ENCODE measurements at places on chromosomes 1 and 21. TPM values are rescaled to one million over a fixed set of nuclear protein-coding genes. Genes with fewer than 3 reads are reported as not detected.

DNA sequence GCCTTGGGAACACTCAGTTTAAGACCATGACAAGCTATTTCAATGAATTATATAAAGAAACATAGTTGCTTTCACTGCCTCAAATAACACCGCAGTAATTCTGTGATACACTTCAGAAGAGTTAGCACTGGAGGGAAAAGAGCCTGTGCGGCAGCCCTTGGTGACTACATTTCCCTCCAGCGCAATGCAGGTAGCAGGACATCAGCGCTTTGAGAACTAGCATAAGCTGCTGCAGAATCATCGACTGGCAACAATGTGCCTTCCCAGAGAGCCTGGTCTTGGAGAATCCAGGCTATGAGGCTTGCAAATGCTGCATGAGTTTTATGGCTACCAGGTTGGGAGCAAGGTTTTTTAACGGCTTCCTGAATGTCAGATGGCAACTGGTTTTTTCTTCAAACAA, 7.5 kb downstream of the NRIP1 start:
- DNase-seq: no peak

- no peak for DNase-seq
Observed at GRCh38 chr1:7515175-7515574, 255.9 kb upstream of the VAMP3 start.

GRCh38 chr1:53359225-53359933, 31.5 kb upstream of the LRP8 start:
- no peak for DNase-seq

TGFB2 gene
- total RNA-seq: 19.6 TPM

DNA sequence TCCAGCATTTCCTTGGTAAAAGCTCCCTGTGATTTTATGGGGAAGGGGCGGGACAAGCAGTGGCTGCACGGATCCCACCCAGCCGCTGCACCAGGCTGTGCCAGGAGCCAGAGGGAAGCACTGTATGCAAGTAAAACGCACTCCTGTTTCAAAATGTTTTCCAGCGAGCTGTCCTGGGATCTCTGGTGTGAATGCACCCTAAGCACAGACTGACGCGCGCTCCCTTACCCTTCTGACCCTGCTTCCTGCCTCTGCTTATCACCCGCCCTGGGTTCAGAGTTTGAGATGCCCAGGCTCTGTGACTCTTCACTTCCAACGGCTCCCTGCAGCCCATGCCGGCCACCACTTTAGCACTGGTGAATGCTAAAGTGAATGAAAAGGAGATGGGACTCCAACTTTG, 131.2 kb downstream of the RHOU start:
- DNase-seq: no peak

NR1I3 gene
- not detected for total RNA-seq

MYOG gene
- under 0.01 TPM for total RNA-seq

AGT gene
- total RNA-seq: 4.1 TPM

- DNase-seq: peak; percentile 60
Observed at GRCh38 chr1:233614173-233614742, 352 bp downstream of the KCNK1 start.

C1orf87 gene
- not detected for total RNA-seq

DNA sequence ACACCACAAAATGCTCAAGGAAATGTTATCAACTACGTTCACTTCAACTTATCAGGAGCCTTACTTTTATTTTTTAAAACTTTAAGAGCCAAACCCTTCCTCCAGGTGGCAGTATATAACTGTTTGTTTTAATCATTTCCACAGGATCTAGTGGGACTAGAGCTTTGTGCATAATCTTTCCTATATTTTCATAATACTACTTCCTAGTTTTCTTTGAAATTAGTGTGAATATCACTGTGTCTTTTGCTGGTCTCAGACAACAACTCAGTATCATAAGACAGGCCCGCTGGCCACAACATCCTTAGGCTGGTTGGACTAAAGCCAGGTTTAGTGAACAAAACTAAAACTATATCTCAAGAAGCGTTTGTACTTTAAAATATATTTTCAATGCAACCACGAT, 145.5 kb downstream of the TIAM1 start:
- no peak for DNase-seq

- no peak for DNase-seq
Observed at GRCh38 chr1:87333692-87334347, 5.1 kb downstream of the LMO4 start.

GRCh38 chr1:20936216-20936615, 149.1 kb upstream of the HP1BP3 start:
- no peak for DNase-seq

DNA sequence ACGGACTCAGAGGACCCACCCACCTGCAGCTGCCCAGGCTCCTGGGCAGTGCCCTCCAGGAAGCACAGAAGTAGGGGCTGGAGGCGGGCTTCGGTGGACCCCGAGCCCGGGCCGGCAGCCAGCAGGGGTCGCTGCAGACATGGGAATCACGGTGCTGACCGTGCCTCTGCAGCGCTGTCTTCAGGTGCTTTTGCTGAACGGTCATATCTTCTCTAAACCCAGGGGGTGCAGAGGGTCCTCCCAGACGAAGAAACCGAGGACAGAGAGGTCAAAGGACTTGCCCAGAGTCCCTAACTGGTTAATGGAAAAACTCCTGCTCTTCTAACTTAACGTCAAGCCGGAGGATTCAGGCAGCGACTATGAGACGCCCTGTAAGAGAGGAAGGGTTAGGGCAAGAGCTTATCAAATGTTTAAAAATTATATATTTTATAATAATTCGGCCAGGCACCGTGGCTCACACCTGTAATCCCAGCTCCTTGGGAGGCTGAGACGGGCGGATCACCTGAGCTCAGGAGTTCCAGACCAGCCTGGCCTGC, 21.5 kb upstream of the LEFTY2 start:
- no peak for DNase-seq

ADGRL4 gene
- 1.2 TPM for total RNA-seq

DNA sequence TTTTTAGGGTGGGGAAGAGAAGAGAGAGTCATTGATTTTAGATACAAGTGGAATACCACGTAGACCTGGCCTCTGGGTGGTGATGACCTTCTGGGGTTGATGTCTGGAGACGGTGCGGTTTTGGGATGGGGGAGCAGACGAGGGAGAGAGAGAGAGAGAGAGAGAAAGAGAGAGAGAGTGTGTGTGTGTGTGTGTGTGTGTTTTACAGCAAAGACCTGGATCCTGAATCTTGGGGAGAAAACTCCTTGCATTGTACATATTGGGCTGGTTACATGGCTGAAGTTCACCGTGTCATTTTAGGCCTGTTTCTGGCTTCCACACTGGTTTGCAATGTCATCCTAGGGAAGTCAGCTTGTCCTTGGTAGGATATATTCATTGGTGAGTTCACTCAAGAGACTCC, 89.0 kb downstream of the GALNT2 start:
- DNase-seq: no peak

MIXL1 gene
- not detected for total RNA-seq

DNA sequence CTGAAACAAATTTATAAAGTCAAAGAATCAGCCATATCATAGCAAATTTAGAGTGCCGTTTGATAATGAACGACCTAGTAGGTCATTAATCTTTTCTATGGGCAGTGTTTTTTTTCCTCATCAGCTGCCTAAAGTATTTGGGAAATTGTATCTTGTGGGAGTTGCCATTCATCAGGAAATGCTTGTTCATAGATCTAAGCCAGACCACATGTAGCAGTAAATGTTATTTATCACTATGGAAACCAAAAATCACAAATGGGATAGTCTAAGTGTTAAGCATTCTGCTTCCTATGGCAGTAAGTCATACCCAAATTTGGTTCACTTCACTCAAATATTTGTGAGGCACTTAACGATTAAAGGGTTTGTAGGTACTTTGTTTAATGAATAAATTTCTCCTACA, 52.9 kb downstream of the LRRC8D start:
- DNase-seq: no peak

DNA sequence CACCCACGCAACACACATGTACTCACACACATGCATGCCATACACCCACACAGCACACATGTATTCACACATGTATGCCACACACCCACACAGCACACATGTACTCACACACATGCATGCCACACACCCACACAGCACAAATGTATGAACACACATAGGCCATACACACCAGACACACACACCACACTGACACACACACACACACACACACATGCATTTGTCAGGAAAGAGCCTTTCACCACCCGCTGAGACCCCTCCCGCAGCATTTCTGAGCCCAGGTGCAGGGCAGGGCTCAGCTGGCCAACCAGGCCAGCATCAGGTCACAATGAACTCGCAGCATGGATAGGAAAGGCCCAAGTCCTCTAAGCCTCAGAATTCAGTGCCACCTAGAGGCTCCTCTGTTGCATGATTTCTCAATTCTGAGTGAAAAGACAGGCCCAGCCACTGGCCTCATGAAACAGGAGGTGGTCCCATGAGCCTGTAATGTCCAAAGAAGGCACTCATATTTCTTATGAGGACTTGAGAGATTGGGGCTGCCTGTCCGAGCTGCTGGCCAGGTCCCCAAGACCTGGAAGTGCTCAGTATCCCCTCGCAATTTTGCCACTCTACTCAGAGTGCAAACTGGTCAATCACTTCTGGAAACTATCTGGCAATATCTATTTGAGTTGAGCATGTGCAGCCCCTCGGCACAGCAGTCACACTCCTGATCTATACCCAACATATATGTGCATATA, 57.3 kb downstream of the PSMG1 start:
- DNase-seq: no peak

DNA sequence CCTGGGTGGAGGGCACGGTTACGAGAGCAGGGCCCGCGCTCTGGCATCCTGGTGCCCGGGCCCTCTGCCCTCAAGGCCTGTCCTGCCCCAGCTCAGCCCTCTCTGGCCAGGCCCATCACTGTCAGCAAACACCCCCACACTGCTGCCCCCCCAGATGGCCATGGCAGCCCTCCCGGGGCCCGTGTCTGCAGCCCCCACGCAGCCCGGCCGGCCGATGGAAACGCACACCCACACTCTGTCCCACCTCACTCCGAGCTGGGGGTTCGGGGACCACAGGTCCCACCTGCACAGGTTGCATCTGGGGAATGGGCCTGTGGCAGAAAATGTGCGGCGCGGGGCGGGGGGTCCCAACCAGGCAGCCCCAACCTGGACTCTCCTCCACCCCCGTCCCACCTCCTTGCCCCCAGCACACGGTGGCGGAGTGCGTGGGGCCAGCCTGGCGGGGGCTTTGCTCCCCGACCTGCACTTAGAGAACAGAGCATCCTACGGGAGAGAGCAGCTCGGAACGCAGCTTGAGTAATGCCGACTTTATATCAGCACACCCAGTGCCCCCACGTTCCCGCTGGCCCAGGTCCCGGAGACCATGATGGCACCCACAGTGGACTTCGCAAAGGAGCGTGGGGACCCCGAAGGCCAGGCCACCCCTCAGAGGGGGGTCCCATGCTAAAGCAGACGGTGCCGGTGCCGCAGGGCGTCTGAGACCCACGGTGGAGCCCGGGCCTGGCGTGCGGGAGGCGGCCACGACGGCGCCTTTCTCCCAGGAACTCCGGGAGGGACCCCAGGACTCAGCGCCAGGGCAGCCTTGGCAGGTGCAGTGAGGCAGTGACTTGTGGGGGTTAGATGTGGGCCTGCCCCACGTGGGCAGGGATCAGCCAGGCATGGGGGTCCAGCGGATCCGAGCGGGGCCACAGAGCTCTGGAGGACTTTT, 7.5 kb upstream of the RNF223 start:
- no peak for DNase-seq

GRCh38 chr1:199580300-199580699, 447.2 kb upstream of the NR5A2 start:
- no peak for DNase-seq

GRCh38 chr1:109997867-109998229, 13.3 kb downstream of the AHCYL1 start:
- DNase-seq: no peak

NOS1AP gene
- 4.9 TPM for total RNA-seq

- no peak for DNase-seq
Observed at GRCh38 chr1:77489910-77490309, 192.5 kb downstream of the ZZZ3 start.

GRCh38 chr1:113141650-113142473, 68.9 kb downstream of the LRIG2 start:
- no peak for DNase-seq

DNA sequence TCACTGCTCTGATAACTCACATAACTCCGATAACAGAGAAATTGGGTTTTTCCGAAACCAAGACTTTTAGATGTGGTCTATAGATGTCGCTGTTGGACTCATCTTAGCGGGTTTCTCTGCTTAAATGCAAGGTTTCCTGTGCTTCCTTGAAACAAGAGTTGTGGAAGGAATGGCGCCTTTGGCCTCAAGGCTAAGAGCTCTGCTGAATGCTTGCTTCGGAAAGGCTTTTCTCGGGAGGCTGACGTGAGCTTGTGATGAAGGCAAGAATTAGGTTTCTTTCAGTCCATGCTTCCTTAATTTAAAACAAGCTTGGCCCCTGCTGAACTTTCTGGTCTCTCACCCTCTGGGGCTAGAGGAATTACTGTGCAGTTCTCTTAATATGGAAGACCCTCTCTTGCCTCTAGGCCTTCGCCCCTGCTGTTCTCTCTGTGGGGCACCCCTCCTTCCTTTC, 113.5 kb downstream of the MAP3K21 start:
- no peak for DNase-seq

DNA sequence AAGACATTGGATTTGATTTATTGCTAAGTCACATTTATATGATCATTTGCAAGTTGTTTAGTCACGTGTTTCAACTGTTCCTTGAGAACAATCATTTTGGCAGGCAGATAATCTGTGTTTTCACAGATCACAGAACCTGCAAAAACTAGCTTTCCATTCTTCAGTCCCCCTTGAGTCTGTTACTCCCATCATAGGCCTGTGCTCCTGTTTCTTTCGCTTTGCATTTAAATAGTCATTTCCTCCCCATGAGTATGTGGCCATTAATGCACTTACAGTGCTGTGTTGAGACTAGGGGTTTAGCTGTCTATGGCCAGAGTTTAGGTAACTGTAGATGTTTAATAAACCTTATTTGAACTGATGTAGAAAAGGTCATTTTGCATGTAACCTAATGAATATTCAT, 214.5 kb downstream of the PATJ start:
- no peak for DNase-seq

GJA9 gene
- total RNA-seq: not detected

REG4 gene
- total RNA-seq: not detected

- DNase-seq: no peak
Observed at GRCh38 chr1:113818578-113818977, 6.3 kb upstream of the RSBN1 start.

GRCh38 chr1:99661780-99662179, 15.9 kb downstream of the PALMD start:
- DNase-seq: no peak

DNA sequence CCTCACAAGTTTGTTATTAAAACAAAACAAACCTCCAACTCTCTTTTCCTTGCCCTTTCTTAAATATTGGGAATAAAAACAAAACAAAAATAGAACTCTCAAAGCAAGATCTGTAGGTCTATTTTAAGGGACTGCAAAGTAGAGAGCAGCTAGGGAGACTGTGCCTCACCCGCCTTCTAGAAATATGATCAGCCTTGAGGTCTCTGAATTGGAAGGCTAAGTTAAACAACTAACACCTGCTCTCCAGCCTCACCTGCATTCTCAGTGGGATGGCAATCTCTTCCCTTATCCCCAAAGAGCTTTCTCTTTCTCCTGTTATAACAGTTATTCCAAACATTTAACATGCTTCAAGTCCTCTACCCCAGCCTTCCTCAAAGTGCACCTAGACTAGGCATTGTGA, 75.5 kb upstream of the TNR start:
- no peak for DNase-seq

- no peak for DNase-seq
Observed at GRCh38 chr1:147762233-147763024, 2.0 kb upstream of the GJA5 start.
